ENCODE measurements at places on chromosomes 1 and 21. TPM values are rescaled to one million over a fixed set of nuclear protein-coding genes. Genes with fewer than 3 reads are reported as not detected.

DNA sequence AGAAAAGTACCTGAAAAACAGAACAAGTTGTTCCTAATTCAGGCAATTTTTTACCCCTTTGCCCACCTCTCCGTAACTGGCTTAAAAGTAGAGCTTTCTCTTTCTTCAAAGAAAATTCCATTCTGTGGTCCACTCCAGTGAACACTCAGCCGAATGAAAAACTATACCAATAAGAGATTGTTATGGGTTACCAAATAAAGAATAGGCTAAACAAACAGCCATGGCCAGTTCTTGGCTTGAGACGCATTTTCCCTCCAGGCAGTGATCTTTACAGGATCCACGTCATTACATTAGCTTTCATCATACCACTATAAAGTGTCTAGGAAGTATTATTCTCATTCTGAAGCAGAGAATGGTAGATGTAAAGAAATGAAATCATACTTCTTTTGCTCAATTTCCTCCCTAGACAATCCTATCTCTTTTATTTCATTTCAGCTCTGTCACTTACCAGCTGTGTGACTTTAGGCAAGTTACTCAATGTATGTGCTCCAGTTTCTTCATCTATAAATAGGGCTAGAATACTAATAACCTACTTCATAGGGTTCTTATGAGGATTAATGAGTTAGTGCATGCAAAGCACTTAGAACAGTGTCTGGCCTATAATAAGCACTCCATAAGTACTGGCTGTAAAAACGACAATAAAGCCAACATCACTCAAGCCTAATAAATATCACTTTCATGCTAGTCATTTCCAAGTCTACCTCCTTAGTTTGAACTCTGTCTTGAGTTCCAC is 26.5 kb upstream of the TRIM45 start:
- peak; percentile 75 for DNase-seq

DNA sequence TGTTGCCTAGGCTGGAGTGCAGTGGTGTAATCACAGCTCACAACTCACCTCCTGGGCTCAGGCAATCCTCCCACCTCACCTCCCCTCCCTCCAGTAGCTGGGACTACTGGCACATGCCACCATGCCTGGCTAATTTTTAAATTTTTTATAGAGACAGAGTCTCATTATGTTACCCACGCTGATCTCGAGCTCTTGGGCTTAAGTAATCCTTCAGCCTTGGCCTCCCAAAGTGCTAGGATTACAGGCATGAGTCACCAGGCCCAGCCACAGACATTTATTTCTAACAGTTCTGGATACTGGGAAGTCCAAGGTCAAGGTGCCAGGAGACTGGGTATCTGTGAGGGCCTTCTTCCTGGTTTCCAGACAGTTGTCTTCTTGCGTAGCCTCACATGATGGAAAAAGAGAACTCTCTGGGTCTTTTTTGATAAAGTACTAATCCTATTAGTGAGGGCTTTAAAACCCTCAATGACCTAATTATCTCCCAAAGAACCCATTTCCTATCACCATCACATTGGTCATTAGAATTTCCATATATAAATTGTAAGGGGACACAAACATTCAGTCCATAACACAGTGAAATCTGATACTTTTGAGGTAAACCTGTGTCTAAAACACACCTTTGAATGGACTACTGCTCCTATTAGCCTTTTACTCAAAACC is 67.9 kb downstream of the PHACTR4 start:
- peak; percentile 93 for DNase-seq

DNA sequence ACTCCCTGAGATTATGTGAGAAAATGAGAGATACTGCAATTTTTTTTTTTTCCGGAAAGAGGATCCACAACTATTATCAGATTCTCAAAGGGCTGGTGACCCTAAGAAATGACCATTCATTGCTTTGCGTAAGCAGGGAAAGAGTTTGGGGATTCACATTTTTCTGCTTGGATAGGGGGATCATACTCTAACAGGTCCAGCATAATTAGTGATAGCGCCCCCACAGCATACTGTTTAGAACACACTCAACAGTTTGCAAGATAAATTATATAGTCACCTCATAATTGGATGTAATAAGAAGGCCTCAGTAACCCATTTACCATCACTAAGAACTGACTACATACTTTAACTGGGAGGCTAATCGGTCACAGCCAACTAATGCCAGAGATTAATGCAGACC is 1.9 kb downstream of the CCT3 start:
- peak; percentile 11 for DNase-seq

DNA sequence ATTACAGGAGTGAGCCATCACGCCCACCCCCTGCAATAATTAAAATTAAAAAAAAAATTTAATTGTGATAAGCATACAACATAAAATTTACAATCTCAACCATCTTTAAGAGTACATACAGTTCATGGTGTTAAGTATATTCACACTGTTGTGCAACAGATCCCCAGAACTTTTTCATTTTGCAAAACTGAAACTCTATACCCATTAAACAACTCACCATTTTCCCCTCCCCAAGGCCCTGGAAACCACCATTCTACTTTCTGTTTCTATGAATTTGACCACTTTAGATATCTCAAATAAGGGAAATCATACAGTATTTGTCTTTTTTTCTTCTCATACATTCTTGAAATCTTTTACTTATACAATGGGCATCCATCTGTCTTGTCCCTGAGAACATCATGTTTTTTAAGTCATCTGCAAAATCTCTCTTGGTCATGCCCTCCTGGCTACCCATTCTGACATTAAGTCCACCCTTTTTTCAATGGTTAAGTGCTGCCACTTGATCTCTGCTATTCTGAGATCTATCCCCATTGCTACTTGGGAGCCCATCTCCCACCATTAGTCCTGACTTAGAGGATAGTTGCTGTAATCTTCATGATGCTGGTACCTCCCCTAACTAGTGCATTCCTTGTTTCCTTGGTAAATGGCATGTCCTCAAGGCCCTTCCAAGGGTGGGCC is 39.4 kb upstream of the ZFYVE9 start:
- DNase-seq = no peak

- DNase-seq = no peak
Observed at GRCh38 chr1:192463661-192464060, 111.9 kb upstream of the RGS1 start.

ASAP3 gene
- 41.3 TPM for total RNA-seq

GRCh38 chr1:98732985-98733781 is 71.7 kb downstream of the SNX7 start:
- DNase-seq = peak; percentile 93

LCE2A gene
- not detected for total RNA-seq

SLC16A4 gene
- total RNA-seq = 173 TPM

- peak; percentile 25 for DNase-seq
Observed at GRCh38 chr1:64675718-64676345, 69.0 kb upstream of the RAVER2 start.

DNA sequence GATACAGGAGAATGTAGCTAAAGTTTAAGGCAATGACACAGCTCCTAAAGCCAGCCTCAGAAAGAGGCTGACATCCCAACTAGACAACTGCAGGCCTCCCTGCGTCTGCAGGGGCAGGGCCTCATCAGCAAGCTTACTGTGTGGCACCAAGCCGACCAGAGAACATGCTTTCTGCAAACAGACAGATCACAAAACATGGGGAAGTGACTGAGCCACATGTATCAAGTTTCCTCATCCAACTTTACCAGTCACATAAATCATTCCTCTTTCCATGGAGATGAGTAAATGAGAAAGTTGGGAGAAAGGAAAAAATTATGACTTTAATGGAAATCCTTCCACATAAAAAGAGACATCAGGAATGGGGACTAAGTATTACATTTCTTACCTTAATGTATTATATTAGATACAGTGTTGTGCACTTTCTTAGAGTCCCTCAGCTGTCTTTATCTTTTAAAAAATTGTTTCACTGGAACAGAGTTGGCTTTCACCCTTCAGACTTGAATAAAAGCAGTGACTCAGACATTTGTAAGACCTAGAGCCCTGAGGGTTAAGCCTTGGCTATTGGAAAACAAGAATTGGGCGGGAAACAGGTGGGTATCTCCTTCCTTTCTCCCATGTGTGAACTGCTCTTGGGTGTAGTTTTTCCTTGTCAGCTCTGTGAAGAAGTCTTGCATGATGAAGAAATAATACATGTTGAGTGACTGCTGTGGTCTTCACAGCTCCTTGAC is 305.7 kb upstream of the SNX7 start:
- peak; percentile 61 for DNase-seq

- DNase-seq = peak; percentile 47
Observed at GRCh38 chr1:165129568-165130164, 226.8 kb downstream of the LMX1A start.

DNA sequence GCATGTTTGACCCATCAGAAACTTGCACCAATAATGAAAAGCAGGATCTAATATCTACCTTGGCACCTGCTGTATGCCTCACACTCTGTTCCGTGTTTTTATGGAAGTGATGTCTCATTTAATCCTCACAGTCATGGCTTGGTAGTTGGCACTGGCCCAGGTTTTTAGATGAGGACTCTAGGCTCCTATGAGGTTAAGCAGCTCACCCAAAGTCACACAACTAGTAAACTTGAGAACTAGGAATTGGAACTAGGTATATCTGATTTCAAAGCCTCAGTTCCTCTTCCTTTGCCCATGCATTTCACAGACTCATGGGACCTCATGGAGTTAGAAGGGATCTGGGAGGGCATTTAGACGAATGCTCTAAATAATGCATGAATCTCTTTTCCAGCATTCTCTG is 21.3 kb upstream of the TARBP1 start:
- DNase-seq = peak; percentile 37

DNA sequence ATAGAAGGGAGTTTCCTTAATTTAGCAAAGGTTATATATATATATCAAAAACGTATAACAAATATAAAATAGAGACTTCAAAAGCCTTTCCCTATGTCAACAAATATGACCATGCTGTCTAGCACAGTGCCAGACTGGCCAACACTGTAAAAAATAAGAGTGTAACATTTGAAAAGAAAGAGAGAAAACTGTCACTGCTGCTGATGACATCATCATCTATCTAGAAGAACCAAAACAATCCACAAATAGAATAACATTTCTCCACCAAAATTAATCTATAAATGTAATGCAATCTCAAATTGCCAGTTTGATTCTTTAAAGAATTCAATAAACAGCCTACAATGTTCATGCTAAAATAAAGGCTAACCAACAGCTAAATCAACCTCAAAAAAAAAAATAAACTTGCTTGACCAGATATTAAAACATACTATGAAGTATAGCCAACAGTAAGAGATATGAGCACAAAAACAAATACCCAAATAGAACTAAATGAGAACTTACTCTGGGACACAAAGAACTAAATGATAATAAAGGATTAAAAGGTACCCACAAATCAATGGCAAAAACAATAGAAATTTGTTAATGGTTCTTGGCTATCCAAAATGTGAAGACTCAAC is 50.2 kb downstream of the ENAH start:
- DNase-seq = peak; percentile 23

DNA sequence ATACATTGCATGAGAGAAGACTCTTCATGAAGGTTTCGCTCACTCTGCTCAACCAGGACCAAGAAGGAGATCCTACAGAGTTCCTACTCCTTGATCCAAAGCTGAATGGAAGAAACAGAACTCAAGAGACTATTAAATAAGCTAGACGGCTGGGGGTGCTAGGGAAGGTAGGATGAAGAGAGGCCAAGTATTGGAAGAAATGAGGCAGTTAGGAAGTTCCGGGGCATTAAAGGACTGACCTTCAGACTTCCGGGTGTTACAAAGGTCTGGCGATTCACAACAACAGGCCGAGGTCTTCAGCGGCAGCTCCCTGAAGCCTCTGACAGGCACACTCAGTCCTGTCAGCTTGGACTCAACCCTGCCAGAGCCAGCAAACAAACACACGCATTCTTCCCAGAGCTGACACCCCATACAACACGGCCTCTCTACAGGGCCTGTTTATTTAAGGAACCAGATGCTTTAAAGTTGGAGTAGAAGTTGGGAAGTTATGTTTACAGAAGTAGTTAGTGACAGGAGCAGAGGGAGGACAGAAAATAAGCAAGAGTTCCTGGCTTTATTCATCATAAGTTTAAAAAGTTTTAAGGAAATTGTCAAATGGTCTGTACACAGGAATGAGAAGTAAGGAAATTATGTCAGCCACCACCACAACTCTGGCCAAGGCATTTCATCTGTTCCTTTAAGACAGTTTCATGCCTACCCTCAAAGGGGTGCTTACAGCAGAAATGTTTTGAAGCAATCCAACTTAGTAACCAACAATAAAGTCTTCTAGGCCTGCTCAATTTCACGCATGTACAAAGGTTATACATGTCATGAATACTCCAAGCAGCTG is 4.7 kb downstream of the SORT1 start:
- peak; percentile 73 for DNase-seq

DNA sequence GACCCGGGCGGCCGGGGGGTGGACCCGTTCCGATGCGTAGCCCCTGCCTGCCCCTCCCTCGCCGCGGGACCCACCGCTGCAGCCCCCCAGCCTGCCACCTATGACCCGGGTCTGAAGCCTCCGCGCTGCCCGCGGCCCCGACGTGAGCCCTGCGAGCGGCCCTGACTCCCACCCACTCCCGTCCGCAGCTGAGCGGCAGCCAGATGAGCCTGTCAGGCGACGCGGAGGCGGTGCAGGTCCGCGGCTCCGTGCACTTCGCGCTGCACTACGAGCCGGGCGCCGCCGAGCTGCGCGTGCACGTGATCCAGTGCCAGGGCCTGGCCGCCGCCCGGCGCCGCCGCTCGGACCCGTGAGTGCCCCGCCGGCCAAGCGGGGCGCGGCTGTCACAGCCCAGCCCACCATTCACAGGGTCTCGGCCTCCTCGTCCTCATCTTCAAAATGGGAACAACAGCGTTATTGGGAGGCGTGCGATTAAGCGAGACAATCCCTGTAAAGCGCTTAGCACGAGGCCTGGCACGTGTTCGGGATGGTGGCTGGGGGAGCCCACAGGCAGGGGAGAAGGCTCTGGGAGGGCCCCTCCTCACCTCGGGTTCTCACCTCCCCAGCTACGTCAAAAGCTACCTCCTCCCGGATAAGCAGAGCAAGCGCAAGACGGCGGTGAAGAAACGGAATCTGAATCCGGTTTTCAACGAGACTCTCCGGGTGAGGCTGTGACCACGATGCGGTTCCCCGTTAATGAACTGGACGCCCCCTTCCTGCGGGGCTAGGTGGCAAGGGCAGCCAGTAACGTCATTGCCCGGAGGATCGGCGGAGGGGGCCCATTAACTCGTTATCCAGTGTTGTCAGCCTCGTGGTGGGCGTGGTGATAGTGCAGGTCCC is 8.2 kb downstream of the SYTL1 start:
- no peak for DNase-seq

- no peak for DNase-seq
Observed at GRCh38 chr1:40630488-40631223, 34.8 kb downstream of the RIMS3 start.

GRCh38 chr1:162861101-162861500 is at the start of gene CCDC190:
TSS of gene CCDC190 (minus strand) at chr1:162861175. CDS start at chr1:162859646, 1,529 bp downstream.
- no peak for DNase-seq

TMPRSS15 gene
- not detected for total RNA-seq

- no peak for DNase-seq
Observed at GRCh38 chr1:95542936-95543335, 308.9 kb downstream of the RWDD3 start.
